ENCODE measurements at places on chromosomes 3 and 15.

DNA sequence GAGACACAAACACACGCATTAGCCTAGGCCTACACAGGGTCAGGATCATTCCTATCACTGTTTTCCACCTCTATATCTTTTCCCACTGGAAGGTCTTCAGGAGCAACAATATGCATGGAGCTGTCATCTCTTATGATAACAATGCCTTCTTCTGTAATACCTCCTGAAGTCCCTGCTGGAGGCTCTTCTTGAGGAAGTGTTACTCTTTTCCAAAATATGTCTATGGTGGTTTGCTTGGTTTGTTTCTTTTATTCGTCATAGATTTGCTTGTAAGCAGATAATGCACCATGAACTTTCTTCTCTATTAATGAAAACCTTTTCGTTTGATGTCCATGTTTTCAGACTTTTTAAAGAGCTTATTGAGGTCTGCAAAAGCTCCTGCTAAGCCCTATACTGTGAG lies 109.3 kb downstream of the GMPS start:
- no peak for DNase-seq

DNA sequence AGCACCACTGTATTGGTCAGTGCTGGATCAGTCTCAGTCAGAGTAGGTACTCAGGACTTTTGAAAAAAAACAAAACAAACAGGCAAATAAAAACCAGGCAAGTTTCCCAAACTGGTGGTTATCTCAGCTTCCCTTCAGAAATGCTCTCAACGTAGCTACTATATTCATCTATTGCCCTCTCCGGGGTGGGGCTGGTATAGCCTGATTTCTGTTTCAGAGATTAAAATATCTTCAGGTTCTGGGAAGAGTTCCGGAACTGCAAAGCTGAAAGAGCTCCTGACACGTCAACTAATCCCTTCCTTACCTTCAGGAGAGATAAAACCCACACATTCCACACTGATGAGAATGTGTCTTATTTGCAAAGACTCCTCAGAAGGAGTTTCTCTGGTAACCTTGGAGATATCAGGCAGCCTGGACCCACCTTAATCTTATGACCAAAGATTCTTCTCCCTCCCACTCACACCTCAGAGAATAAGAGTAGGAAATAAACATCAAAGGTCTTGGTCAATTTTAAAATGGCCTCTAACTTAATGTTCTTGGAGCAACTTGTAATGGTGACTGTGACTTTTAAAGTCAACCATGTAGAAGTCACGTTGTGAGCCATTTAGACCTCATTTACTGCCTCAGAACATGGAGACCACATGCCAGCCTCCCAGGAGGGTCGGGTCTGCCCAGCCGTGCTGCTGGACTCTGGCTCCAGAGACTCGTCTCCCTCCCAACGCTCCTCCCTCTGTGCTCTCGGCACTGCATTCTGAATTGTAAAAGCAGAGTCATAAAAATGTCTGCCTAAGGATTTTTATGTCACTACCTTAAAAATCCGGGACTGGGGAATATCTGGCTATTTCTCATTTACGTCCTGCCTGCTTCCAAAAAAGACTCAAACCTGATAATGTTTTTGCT lies 53.8 kb downstream of the CDCP1 start:
- peak; percentile 66 for DNase-seq

DNA sequence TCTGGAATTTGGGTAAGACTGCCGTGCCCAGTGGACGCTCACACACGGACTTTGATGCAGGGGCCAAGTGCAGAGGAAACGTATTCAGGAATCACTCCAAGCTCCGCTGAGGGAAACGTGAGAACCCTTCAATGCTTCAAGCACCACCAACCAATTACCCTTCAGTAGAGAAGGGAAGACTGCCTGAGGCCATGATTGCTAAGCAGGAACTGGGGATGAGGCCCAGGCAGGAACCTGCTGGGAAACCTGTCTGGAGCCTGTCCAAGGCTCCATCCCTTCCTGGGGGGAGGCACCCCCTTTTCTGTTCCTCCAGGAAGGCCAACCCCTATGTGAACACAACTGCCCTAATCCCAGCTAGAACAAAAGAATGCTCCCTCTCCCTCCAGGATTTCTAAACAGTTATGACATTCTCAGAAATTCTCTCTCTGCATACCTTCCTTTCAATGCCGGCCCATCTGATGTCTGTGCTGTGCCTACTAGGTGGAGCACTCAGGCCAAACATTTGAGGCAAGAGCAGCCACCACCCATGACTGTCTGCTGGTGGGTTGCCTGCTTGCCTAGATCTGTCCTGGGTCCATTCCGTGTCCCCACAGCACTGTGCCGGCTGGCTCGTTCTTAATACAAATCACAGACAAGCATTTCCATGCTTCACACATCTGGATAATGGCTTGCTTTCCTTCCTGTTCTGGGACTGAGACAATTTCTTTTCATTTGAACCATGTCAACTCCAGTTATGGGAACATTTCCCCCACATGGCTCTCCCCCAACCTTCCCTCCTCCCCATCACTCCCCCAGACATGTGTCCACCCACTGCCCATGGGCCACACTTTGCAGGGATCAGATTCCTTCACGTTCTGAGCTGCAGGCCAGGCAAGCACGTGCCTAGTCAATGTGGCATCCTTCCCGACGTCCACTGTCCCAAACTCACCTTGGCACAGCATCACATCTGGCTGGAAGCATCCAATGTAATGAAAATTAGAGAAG lies 149.4 kb downstream of the ADAMTS17 start:
- no peak for DNase-seq

GRCh38 chr3:178525251-178525650 lies 11.0 kb upstream of the KCNMB2 start:
- no peak for DNase-seq

DNA sequence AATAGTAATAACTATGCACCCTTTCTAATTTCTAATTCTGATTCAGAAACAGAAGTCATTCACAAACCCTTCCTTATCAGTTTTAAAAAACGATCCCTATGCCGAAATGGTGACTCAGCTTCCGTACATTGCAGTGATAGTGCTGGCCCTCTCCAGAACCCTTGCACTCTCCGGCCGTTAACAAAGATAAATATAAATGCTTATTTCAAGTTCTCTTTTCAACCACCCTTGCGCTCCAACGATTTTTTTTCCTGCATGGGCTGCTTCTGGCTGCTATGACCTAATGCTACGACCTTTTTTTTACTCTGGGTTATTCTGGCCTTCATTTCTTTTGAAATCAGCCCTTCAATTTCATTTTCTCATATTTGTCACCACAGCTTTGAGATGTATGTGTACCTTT lies 646.2 kb downstream of the NTRK3 start:
- no peak for DNase-seq

- no peak for DNase-seq
These were observed 84.4 kb upstream of the HES1 start for GRCh38 chr3:194051366-194052149.

- DNase-seq, result no peak
These were observed 69.8 kb downstream of the SQOR start for GRCh38 chr15:45704329-45705249.

DNA sequence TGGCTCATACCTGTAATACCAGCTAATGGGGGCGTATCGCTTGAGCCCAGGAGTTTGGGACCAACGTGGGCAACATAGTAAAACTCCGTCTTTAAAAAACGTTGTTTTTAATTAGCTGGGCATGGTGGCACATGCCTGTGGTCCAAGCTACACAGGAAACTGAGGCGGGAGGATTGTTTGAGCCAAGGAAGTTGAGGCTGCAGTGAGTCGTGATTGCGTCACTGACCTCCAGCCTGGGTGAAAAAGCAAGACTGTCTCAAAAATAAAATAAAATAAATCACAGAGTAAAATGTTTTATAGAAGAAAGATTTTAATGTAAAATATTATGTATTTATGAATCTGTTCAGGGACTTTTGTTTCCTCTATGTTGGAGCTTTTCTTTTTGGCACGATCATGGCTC lies 15.3 kb upstream of the STRIT1 start:
- no peak for DNase-seq

DNA sequence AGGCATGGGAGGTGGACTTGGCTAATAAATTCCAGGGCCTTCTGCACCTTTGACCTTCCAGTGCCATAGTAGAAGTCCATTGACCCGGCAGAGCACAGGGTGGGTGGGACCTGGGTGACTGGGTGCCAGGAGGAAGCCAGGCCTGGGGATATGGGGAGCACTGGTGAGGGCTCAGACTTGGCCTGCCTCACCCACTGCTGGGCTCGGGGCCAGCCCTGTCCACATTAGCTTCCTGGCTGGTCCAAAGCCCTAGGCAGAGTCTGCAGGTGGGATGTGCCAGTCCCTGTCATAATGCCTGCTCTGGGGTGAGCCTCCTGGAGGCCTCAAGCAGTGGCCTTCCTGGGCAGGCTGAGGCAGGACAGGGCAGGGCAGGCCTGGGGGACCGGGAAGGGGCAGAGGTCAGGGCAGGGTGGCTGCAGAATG lies 38.1 kb upstream of the CHRNB4 start:
- DNase-seq, result no peak

GRCh38 chr3:176958560-176958959 lies 238.7 kb downstream of the TBL1XR1 start:
- DNase-seq, result no peak

DNA sequence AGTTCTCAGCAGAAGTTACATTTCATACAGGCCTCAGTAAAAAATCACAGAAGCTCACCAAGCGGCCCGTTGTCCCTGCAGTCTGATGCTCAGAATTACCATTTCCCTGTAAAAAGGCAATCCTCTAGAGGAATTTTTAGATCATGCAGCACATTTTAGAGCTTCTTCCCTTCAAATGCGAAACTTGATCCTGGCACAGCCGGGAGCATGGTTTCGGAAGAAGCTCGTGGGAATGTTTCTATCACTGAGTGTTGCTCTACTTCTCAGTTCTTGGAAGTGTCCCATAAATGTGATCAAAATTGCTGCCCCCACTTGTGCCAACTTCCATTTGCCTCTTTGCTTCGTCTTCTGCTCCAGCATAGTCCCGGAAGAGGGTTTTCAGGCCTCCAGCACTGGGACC lies 3.8 kb upstream of the H1-8 start:
- DNase-seq, result no peak

GRCh38 chr15:27977696-27978095 lies 121.4 kb downstream of the OCA2 start:
- no peak for DNase-seq

- DNase-seq, result no peak
These were observed 16.3 kb downstream of the ITIH3 start for GRCh38 chr3:52810923-52811322.

DNA sequence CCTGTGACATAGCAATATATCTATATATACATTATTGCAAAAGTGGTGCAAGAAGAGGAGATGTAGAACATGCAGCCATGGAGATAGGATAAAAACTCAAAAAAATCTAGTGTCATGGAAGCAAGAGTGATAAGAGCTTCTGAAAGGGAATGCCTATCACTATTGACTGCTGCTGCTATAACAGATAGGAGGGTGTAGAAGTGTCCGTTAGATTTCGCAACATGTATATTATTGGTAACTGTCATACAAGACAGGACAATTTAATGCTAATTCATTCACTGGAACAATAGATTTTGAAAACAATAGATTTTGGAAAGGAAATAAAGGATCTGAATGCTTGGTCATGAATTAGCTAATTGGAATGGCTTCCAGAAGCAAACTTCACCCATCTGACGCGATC lies 224.5 kb downstream of the ZNF385D start:
- DNase-seq, result no peak

GRCh38 chr3:94927175-94927574 lies 864.3 kb downstream of the NSUN3 start:
- no peak for DNase-seq

DNA sequence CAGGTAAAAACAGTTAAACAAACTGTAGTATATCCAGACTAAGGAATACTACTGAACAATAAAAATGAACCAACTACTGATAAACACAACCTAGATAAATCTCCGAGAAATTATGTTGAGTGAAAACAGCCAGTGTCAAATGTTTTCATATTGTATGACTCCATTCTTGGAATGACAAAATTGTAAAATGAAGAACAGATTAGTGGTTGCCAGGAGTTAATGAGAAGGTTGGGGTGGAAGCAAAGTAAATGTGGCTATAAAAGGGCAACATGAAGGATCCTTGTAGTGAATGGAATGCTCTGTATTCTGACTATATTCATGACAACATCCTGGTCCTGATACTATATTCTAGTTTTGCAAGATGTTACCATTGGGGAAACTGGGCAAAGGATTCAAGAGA lies 27.5 kb upstream of the ACKR4 start:
- peak; percentile 63 for DNase-seq

DNA sequence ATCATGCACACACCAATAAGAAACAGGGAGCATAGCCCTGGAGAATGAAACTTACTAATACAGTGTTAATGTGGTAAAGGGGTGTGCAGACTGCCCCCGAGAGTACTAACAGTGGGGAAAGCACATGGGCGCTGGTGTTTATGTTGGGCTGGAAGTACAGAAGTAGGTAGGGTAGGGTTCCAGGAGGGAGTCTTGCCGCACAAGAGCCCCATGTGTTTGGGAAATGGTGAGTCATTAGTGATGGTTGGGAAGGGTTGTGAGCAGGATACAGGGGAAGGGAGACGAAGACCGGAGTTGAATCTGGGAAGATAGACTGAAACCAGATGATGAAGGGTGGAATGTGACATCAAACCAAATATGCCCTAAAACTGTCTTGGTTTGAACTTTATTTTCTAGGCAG lies 117.1 kb downstream of the THSD4 start:
- DNase-seq, result no peak

- DNase-seq, result no peak
These were observed 36.5 kb upstream of the NPHP3 start for GRCh38 chr3:132758740-132759139.

Measured in BJ (cell line).